ENCODE measurements at places on chromosomes 12 and 14.

DNA sequence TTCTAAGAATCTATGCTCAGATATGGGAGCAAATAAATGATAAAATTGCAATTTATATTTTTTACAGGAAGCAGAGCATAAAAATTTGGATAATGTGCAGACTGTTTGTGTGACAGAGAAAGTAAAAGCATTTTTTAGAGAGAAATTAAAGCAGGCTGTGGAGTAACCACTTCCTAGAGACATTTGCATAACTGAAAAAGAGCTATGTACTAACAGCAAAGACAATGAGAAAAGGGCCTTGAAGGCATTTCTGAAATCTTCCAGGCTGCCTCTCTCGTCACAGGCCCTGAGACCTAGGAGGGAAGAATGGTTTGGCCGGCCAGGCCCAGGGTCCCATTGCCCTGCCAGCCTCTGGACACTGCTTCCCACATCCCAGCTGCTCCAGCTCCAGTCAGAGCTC, 247.2 kb downstream of the ALX1 start:
- no peak for DNase-seq

GRCh38 chr12:97404093-97404492, 58.5 kb upstream of the RMST start:
- DNase-seq = no peak

GRCh38 chr14:69055125-69055524, 76.0 kb upstream of the ACTN1 start:
- peak; percentile 66 for DNase-seq

GRCh38 chr12:127489061-127489460, 777.9 kb upstream of the TMEM132C start:
- DNase-seq = no peak

GRCh38 chr14:63454863-63455622, 88.1 kb downstream of the PPP2R5E start:
- DNase-seq = peak; percentile 60

- no peak for DNase-seq
Observed at GRCh38 chr14:69879175-69880043, at the start of gene SMOC1. TSS of gene SMOC1 (plus strand) at chr14:69879416. CDS start at chr14:69879679, 263 bp downstream.

DNA sequence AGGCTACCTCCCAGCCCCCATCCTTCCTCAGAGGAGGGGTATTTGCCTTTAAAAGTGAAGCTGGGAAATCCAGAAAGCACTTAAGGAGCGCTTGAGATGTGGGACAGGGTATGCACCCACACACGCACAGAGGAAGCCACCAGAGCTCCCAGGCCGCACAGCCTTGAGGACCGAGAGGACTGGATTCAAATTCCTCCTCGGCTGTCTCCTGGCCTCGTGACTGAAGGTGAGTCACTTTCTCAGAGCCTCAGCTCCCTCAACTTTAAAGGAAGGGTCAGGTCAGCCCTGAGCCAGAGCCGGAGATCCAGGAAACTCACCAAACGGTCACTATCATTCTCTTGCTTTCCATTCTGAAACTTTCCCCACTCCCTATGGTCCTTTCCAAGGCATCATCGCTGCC, 37.6 kb downstream of the BCL11B start:
- no peak for DNase-seq

DNA sequence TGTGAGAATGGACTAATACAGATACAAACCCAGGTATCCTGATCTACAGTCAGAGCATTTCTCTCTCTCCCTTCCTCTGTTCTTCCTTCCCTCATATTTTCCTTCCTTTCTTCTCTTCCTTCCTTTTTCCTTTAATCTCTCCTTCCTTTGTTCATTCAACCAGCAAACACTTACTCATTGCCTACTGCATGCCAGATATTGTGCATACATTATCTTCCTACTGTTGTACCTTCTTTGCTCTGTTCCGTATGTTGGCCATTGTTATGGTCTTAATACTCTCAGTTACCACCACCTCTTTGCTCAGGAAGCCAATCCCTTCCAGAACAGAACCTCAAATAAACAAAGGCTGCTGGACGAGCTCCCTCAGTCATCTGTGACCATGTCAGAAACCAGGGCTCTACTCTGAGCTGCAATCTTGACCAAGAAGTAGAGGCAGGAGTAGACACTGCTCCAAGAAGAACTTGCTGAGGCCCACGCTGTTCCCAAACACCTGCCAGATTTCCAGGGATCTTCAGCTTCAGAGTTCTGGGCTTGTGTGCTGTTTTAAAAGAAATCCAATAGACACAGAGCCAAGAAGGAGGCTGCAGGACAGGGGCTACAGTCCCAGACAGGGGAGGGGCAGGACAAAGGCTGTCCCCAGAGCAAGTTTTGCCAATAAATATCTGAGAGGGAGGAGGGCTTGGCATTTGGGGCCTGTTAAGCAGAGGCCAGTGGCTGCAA, 526.7 kb upstream of the TBX3 start:
- no peak for DNase-seq

DNA sequence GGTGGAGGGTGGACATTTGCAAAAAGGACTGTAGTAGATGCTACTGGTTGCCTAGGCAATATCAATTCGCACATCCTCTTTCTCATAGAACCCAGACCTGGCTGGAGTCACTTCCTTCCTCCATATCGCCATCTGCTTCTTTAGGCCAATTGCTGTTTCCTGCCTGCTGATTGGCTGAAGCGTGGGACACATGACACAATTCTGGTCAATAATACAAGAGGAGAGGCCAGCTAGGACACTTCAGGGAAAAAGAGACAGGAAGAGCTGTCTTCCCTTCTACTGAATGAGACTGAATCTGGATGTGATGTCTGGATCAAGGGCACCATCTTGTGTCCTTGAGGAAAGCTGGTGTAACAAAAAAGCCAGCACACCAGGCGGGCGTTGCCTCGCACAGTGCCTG, 53.8 kb downstream of the TRPV4 start:
- no peak for DNase-seq
